ENCODE measurements at places on chromosomes 13 and 19.

GRCh38 chr19:18975011-18975410 is 34.0 kb upstream of the HOMER3 start:
- DNase-seq, result no peak

DNA sequence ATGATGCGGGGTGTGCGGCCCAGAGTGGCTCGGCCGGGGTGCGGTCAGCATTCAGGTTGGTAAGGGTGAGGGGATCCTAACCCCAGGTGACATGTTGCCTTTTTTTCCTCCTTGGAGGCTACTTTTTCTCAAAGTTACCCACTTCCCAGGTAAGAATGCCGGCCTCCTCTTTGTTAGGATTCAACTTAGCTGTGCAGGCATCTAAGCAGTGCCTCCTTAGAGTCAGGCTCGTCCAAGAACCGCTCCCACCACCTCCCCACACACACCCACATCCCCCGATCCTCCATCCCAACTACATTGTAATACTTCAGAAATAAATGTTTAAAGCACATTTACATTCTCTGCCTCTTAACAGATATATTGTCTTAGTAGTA is 733 bp upstream of the ENOX1 start:
- no peak for DNase-seq

DNA sequence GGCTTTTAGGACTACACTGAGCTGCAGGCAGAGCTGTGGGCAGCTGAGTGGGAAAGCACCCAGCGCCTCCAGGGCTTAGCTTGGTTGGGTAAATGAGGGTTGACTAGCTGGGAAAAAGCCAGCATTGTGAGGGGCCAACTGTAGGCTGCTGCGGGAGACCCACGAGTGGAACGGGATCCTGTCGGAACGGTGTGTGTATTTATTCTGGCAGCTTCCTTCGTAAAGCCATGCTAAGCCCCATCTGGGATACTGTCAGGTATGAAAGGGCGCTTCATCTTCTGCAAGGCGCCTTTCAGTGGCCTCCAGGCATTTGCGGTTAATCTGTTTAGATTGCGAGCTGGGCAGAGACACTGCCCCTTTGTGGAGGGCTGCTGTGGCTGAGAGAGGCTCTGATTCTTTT is 39.5 kb upstream of the CNMD start:
- DNase-seq, result no peak

DNA sequence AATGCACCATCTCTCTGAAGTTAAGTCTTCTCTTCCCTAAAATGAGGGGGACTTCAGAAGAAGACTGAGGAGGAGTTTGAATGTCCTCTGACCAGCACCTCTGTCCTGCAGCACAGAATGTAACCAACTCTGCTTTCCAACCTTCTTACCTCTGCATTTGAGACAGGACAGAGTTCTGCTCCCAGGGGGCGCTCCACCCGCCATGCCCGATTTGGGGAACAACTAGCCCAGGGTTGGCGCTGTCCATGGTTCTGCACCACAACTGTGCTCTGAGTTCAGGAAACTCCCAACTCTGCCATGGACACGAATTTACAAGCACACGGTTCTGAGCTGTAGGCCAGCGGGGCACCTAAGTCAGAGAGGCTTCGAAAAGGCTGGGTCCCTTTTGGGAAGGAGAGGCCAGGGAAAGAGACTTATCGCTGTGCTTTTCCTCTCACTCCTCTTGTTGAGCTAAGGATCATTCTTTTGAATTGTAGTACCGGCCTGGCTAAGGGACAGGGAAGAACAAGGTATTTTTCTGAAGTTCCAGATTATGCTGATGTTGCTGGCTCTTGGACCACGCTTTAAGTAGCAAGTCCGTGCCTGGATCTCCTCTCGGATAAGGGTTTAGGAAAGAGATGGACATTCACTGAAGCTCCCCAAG is 22.2 kb downstream of the SIGLEC5 start:
- peak; percentile 58 for DNase-seq

DNA sequence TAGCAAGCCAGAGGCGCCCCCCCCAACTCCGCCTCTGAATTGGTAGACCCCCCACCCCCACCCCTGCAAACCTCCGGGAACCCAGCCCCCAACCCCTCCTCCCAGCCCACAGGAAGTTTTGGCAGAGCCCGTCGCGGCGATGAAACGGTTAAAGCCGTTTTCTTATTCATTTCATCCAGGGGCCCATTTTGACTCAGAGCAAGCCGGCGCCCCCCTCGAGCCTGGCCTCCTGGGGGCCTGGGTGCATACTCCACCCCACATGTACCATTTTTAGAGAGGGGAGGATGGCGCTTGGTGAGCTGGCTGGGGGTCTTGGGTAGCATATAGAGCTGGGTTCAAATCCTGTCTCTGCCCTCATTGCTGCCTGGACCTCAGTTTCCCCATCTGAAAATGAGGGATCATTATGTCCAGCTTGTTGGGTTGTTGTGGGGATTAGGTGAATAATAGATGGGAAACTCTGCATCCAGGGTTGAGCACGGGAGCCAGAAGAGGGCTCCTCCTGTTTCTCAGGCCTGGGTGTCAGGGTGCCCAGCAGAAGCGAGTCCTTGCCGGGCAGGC is 7.9 kb upstream of the JUNB start:
- DNase-seq, result peak; percentile 69

GRCh38 chr19:56751078-56751489 is 79.5 kb upstream of the ZNF835 start:
- no peak for DNase-seq

GRCh38 chr19:38850976-38851621 is 1.3 kb upstream of the HNRNPL start:
- no peak for DNase-seq

DNA sequence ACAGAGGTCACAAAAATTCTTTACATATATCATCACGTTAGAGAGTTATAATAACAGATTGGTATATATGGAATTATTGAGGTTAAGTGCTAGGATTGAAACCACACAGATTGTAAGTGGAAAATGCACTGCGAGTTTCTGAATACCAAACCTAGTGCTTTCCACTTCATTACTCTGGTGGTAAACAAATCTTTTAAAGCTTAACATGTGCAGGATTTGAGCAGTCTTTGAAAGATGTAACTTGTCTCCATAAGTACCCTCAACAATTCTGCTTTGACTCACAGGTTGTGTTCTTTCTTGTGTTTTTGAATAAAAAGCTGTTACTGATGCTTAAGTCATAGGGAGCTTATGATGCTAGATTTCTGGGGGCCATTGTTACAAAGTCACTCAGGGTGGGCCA is 314.7 kb upstream of the DACH1 start:
- no peak for DNase-seq

DNA sequence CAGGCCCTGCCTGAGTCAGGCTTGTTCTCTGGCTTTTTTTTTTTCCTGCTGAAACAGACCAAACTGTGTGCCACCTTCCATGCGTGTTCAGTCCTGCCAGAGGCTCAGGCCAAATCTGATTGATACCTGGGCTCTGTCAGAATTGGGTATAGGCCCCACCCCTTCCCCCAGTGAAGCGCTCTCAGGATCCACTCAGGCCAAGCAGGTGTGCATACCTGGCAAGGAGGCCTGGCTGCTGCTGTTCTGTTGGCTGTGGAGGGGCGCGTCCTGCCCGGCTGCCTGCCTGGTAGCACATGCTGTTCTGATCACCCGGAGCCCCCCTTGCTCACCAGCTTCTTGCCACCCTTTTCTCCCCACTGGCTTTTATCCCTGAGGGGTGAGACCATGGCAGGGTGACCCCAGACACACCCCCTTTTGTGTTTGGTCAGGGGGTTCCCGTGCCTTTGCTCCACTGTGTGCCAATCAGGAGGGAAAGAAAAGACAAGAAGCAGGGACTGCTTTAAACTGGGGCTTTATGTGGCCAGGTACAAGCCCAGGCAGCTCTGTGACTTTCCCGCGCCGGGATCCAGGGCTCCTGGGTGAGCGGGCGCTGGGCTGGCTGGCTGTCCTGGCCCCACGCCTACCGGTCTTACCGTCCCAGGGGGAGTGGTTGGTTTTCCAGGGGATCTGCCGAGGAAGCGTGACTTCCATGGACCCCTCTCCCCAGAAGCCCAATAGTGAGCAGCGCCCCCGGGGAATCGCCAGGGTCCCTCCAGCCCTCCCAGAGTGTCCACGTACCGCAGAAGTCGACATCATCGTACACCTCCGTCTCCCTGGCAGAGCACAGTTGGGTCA is 12.7 kb downstream of the PRAM1 start:
- no peak for DNase-seq

DNA sequence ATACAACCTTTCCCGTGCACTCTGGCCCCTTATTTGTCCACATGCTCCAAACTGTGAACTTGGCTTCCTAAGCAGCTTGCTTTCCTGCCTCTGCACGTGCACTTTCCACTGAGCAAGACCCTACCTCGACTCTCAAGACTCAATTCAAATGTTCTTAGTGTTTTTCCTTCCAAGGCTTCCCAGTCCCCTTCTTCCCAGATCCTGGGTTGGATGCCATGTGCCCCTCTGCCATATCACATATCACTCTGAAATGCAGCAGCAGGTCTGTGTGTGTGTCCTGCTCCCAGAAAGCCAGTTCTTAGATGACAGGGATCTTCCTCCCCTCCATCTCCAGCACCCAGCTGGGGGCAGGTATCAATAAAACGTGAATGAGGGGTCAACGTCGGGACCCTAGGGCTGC is 3.0 kb downstream of the ZNF557 start:
- DNase-seq, result no peak

- DNase-seq, result peak; percentile 33
Observed at GRCh38 chr13:76266561-76266960, 619.6 kb downstream of the KCTD12 start.

- no peak for DNase-seq
Observed at GRCh38 chr13:51148223-51148951, 37.3 kb upstream of the C13orf42 start.

DNA sequence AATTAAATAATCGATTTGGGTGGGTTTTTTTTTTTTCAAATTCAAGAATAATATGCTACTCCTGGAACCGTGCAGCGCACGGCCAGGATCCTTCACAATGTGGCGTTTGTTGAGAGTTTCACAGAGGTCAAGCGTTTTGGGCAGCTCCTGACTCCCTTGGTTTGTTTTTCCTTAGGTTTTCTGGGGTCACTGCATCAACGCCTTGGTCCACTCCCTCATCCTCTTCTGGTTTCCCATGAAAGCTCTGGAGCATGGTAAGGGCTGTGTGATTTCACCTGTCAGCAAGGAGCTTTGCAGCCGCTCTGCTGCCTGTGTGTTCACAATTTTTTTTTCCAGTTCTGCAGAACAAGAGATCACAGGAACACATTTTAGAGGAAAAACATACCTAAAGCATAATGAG is 212.4 kb downstream of the SHISA2 start:
- no peak for DNase-seq

GRCh38 chr13:33910255-33910654 is 92.3 kb downstream of the RFC3 start:
- no peak for DNase-seq

GRCh38 chr19:10111405-10111811 is at the start of gene P2RY11:
Gene P2RY11, plus strand, starts transcription at chr19:10111693. Its CDS starts 29 bp downstream, at chr19:10111722.
- no peak for DNase-seq

GRCh38 chr13:97015661-97016350 is 21.5 kb upstream of the OXGR1 start:
- no peak for DNase-seq

- peak; percentile 37 for DNase-seq
Observed at GRCh38 chr13:34617473-34618083, 324.5 kb upstream of the NBEA start.

GRCh38 chr13:101453784-101454201 is 1.3 kb downstream of the ITGBL1 start:
- no peak for DNase-seq

- DNase-seq, result no peak
Observed at GRCh38 chr13:35162420-35162819, 220.3 kb downstream of the NBEA start.

- no peak for DNase-seq
Observed at GRCh38 chr13:113018676-113019465, 49.9 kb downstream of the MCF2L start.

DNA sequence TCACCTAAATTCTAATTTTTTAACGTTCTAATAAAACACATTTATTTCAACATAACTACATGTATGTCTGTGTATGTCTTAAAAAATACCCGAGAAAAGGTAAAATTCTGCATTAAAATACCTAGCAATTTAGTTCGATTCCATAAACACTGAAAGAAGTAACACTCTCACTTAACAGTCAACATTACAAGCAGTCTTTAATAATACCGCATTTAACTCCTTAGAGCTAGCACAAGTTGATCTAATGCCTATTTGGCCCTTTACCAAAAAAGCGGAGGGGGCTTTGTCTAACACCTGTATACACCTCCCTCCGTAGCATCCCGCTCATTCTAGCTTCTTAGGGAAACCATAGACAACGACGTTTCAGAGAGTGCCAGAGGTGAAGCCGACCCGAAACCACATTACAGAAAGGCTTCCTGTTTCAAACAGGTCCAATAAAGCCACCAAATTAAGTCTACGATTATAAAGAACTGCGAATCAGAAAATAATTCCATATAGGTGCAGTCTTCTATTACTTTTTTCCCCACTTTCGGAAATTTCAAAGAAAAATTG is 1.2 kb downstream of the SPART start:
- no peak for DNase-seq
